Stimulated activated naive CD8-positive, alpha-beta T cell treated with anti-CD3 and anti-CD28 coated beads, Interleukin-15, Interleukin-2, amounts not matched to agents 100 U/mL and 50 U/mL, for 24 hours (primary cell): ENCODE measurements at places on chromosomes 6 and 20.

DNA sequence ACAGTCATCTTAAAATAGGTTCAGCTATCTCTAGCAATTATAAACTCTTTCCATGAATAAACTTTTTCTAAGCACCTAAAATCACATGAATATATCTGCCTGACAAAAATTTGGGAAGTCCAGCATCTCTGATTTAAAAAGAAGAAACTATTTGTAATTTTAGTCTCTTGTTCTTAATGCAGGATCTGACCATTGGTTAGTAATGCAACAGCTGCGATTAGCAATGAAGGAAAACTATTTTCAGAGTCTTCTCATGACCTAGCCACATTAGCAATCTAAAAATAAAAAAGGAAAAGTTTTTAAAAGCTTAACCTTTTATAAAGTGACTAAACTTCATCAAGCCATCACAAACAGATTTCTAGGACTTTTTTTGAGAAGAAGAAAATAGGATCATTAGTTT is 97.5 kb downstream of the PTPRK start:
- no peak for DNase-seq

DNA sequence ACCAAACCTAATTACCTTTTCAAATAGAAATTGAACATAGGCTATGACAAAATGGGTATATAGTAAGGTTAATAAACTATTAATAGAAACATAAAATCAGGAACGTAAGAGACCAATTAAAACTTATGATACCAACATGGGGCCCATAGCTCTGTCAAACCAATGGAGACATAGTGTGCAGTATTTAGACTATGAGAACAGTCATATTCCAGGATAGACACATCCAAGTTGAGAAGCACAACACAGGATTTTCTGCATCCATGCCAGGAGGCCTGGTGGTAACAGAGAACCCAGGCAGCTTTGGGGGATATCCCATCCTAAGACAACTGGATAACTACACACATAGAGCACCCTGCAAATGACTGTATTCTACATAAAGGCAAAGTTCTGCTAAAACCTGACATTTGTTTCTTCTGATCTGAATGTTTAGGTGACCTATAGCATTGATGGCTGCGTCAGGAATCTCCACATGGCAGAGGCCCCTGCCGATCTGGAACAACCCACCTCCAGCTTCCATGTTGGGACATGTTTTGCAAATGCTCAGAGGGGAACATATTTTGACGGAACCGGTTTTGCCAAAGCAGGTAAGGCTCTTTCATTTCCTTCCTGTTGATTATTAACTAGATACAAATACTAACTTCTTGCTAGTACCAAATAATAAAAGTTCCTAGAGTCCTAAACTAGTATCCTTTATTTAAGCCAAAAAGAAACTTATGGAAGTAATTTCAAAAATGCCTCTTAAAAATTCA is 202.7 kb downstream of the ARHGAP18 start:
- no peak for DNase-seq

DNA sequence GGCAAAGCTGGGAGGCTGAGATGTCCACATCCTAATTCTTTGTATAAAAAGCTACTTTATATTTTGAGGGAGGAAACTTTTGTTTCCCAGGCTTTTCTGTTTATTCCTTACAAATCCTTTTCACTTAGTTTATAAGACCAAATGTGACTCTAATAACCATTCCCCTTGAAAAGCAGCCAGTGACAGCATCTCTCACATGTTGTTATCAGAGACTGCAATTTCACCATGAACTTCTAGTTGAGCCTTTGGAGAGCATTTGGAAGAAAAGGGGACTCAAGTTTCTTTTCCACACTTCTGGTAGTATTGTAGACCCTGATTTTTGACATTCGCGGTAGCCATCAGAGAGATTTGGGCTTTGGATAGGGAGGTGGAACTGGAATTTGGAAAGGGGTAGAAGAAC is 215.8 kb downstream of the RNF144B start:
- DNase-seq: no peak

- no peak for DNase-seq
Observed at GRCh38 chr20:45019027-45019761, 52.9 kb downstream of the STK4 start.

DNA sequence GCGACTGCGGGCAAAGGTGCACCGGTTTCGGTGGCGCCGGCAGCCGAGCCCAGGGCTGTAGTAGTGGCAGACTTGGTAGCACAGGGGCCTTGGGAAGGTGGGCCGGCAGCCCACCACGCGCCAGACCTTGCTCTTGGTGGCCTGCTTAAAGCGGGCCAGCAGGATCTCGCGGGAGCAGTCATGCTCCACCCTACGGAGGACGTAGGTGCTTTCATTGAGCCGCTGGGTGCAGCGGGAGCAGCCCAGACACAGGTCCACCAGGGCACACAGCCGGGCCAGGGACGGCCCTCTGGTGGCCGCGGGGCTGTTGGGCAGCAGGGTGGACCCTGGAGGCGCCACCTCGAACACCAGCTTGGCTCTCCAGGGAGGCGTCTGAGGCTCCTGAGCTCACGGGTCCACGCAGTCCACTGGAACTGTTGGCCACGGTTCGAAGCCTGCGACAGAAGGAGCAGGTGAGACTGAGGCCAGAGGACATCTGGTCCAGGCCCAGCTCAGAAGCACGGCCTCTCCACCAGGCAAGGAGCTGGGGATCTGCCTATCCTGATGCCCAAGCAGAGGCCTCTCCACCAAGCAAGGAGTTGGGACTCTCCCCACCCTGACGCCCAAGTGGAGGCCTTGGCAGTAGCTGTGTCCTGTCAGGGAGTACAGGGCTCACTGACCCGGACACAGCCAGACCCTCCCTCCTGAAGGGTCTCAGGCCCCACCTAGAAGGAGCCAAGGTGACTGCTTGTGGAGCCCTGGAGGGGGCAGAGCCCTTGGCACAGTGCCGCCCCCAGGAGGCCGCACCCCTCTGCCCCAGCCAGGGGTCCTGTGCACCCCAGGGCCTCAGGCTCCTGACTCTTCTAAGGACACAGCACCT is 1.0 kb downstream of the HELZ2 start:
- DNase-seq: no peak

DNA sequence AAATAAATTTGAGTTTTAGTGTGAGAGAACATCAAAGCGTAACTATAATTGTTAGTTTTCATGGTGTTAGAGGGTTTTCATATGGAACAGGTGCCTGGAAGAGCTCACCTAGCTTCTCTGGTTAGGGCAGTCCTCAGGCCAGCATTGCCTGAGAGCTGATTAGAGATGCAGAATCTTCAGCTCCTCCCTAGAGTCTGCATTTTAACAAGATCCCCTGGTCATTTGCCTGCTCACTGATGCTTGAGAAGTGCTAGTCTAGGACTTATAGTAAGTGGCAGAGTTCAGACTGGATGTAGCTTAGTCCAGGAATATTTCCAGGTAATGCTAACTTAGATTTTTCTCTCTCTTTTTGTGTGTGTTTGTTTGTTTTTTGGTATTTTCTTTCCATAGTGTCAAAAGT is 21.7 kb upstream of the SMIM26 start:
- no peak for DNase-seq

DNA sequence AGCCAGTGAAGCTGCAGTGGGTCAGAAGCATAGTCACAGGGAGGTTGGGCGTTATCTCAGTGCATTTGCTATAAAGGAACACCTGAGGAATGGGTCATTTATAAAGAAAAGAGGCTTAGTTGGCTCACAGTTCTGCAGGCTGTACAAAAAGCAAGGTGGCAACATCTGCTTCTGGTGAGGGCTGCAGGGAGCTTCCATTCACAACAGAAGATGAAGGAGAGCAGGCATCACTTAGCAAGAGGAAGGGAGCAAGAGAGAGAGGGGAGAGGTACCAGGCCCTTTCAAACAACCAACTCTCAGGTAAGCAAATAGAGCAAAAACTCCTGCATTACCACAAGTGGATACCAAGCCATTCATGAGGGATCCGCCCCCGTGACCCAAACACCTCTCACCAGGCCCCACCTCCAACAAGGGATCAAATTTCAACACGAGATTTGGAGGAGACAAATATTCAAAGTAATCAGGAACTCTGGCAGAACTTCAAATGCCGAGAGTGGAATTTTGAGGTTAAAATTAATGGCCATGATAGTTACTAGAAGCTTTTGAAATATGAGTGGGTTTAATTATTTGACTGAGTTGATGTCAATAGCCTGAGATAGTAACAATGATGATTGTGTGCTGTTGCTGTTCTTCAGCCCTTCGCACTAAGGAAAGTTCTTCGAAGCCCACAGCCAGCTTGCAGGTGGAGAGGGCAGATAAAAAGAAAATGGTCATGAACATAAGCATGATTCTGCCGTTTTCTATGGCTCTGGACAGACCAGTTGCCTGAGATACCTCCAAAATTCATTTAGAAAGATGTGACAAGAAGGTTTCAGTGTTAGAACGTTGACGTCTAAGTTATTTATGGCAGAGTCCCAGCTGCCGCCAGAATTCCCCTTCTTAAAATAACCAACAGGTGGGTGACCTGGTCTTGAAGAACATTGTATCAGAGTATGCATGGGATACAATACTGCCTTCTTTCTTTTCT is 55.3 kb upstream of the ADTRP start:
- no peak for DNase-seq

DNA sequence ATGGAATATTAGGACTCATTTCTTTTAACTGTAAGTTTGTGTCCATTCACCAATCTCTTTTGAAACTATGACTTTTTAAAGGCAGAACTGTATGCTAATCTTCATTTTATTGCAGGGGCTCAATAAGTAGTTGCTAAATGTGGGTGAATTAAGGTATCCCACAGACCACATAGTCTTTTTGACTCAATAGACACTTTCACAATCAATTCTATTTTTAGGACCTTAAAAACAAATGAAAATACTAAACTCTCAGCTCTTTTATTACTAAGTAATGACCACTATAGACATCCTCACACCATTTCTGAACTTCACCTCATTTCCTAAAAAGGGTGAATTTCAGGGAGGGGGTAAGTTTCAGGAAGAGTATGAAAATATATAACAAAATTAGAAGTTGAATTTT is 106.8 kb upstream of the BEND6 start:
- no peak for DNase-seq

DNA sequence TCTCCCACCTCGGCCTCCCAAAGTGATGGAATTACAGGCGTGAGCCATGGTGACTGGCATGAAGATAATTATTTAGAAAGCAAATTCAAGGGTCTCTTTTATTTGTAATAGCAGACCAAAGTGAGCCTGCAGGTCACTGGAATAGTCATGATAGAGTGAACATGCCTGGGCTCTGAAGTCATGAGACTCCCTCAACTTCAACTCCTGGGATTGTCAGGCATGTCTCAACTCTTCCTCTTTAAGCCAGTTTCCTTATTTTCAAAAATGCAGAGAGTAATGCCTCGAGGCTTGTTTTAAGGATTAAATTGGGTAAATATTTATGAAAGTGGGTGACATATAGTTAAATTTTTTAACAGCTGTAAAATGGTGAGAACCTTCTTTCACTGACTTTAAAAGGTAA is 22.7 kb upstream of the HECA start:
- no peak for DNase-seq
